CD8-positive, alpha-beta memory T cell (primary cell): ENCODE measurements at places on chromosomes 12 and 14. TPM values are rescaled to one million over a fixed set of nuclear protein-coding genes. Genes with fewer than 3 reads are reported as not detected.

PRPF39 gene
- 49.1 TPM for total RNA-seq

KRT73 gene
- not detected for total RNA-seq

REP15 gene
- total RNA-seq = 0.35 TPM

CCDC88C gene
- total RNA-seq = 74.1 TPM

SMCO2 gene
- not detected for total RNA-seq

RIN3 gene
- 46.0 TPM for total RNA-seq

CLEC9A gene
- not detected for total RNA-seq

DENND5B gene
- total RNA-seq = not detected

TMEM52B gene
- not detected for total RNA-seq

ERP29 gene
- total RNA-seq = 88.0 TPM

RPL10L gene
- not detected for total RNA-seq

KLRD1 gene
- 70.1 TPM for total RNA-seq

PYM1 gene
- total RNA-seq = 38.4 TPM

INHBC gene
- 0.11 TPM for total RNA-seq

ANG gene
- 0.39 TPM for total RNA-seq

A2ML1 gene
- not detected for total RNA-seq

KRT83 gene
- total RNA-seq = not detected

HOTAIR gene
- not detected for total RNA-seq

KSR2 gene
- 0.07 TPM for total RNA-seq

SMIM41 gene
- total RNA-seq = not detected

MMP19 gene
- 0.29 TPM for total RNA-seq

TAS2R42 gene
- not detected for total RNA-seq
